Hair follicular keratinocyte (primary cell): ENCODE measurements at places on chromosomes 1 and 21. TPM values are rescaled to one million over a fixed set of nuclear protein-coding genes. Genes with fewer than 3 reads are reported as not detected.

The PTPN22 gene
- total RNA-seq, result 0.23 and 0.39 TPM in 2 replicates

The GPR153 gene
- 21.8 and 29.6 TPM in 2 replicates for total RNA-seq

The ERVH48-1 gene
- 0.80 TPM in 1 of 2 replicates, not detected in the other for total RNA-seq

The SGIP1 gene
- 1.9 TPM in 1 of 2 replicates, not detected in the other for total RNA-seq

The RASSF5 gene
- 1.5 and 3.0 TPM in 2 replicates for total RNA-seq

The LAPTM5 gene
- total RNA-seq, result 0.42 and 0.55 TPM in 2 replicates

The RRAGC gene
- total RNA-seq, result 10.1 and 10.9 TPM in 2 replicates

The SYT14 gene
- total RNA-seq, result 0.04 and 0.94 TPM in 2 replicates

The GRIK3 gene
- total RNA-seq, result not detected in 2 replicates

The KCNJ10 gene
- not detected in 2 replicates for total RNA-seq

The CSF1 gene
- total RNA-seq, result 4.7 and 6.6 TPM in 2 replicates

The CFAP141 gene
- total RNA-seq, result not detected in 2 replicates

The FAM72B gene
- 2.5 and 8.4 TPM in 2 replicates for total RNA-seq

The CD5L gene
- total RNA-seq, result not detected in 2 replicates

The SIPA1L2 gene
- total RNA-seq, result 1.6 and 1.9 TPM in 2 replicates

The DSCAM gene
- total RNA-seq, result 2.6 and 5.7 TPM in 2 replicates

The NUF2 gene
- total RNA-seq, result 6.6 and 26.8 TPM in 2 replicates

The OR6F1 gene
- total RNA-seq, result not detected in 2 replicates

The ATXN7L2 gene
- total RNA-seq, result 2.4 and 4.3 TPM in 2 replicates

The FAM163A gene
- total RNA-seq, result not detected in 2 replicates

The PDZK1IP1 gene
- total RNA-seq, result 3.5 and 6.2 TPM in 2 replicates

The RNF186 gene
- not detected in 2 replicates for total RNA-seq

The C1QA gene
- not detected in 2 replicates for total RNA-seq

The EIF2D gene
- total RNA-seq, result 50.8 and 57.9 TPM in 2 replicates

The HTR6 gene
- not detected in 2 replicates for total RNA-seq

The UQCRHL gene
- total RNA-seq, result 1.1 and 2.0 TPM in 2 replicates

The NBPF26 gene
- 6.2 and 9.5 TPM in 2 replicates for total RNA-seq

The TSPAN1 gene
- 31.9 and 57.6 TPM in 2 replicates for total RNA-seq

The KCNE1 gene
- 0.38 TPM in 1 of 2 replicates, not detected in the other for total RNA-seq

The LCE3E gene
- 0.68 and 1.6 TPM in 2 replicates for total RNA-seq

The USP48 gene
- 14.9 and 20.0 TPM in 2 replicates for total RNA-seq

The AMY1C gene
- not detected in 2 replicates for total RNA-seq

The MYBPH gene
- not detected in 2 replicates for total RNA-seq

The MEGF6 gene
- 1.2 and 2.4 TPM in 2 replicates for total RNA-seq

The KIF26B gene
- 0.95 and 3.2 TPM in 2 replicates for total RNA-seq

The SCMH1 gene
- 15.9 and 25.7 TPM in 2 replicates for total RNA-seq

The DLGAP3 gene
- not detected in 2 replicates for total RNA-seq

The KIF14 gene
- total RNA-seq, result 6.1 and 17.7 TPM in 2 replicates

The S100A7 gene
- 5.2 and 13.3 TPM in 2 replicates for total RNA-seq

The RGS4 gene
- total RNA-seq, result 0.04 TPM in 1 of 2 replicates, not detected in the other

The DCDC2B gene
- not detected in 2 replicates for total RNA-seq

The FUCA1 gene
- total RNA-seq, result 5.5 and 8.9 TPM in 2 replicates

The JAM2 gene
- 0.04 TPM in 1 of 2 replicates, not detected in the other for total RNA-seq

The ZFYVE9 gene
- total RNA-seq, result 23.2 and 39.7 TPM in 2 replicates

The PAQR7 gene
- total RNA-seq, result 19.8 and 22.9 TPM in 2 replicates

The INTS7 gene
- 15.3 and 19.4 TPM in 2 replicates for total RNA-seq

The LRRC71 gene
- not detected in 2 replicates for total RNA-seq

The OR10Z1 gene
- total RNA-seq, result not detected in 2 replicates

The PTGS2 gene
- total RNA-seq, result 43.9 and 50.3 TPM in 2 replicates

The SLC6A17 gene
- not detected in 2 replicates for total RNA-seq

The ZNF697 gene
- 7.2 and 8.9 TPM in 2 replicates for total RNA-seq

The CATSPERE gene
- total RNA-seq, result not detected in 2 replicates

The TEDDM1 gene
- not detected in 2 replicates for total RNA-seq

The KMO gene
- total RNA-seq, result under 0.01 TPM in 1 of 2 replicates, not detected in the other

The SPRR4 gene
- total RNA-seq, result not detected in 2 replicates

The RASAL2 gene
- 10.4 and 17.3 TPM in 2 replicates for total RNA-seq

The COA6 gene
- total RNA-seq, result 29.8 and 61.0 TPM in 2 replicates
